CD4-positive, alpha-beta T cell treated with Interleukin-1 beta for 1 hour (primary cell): ENCODE measurements at places on chromosomes 12 and 14.

- DNase-seq, result no peak
Observed at GRCh38 chr12:132205271-132206045, 61.2 kb downstream of the NOC4L start.

DNA sequence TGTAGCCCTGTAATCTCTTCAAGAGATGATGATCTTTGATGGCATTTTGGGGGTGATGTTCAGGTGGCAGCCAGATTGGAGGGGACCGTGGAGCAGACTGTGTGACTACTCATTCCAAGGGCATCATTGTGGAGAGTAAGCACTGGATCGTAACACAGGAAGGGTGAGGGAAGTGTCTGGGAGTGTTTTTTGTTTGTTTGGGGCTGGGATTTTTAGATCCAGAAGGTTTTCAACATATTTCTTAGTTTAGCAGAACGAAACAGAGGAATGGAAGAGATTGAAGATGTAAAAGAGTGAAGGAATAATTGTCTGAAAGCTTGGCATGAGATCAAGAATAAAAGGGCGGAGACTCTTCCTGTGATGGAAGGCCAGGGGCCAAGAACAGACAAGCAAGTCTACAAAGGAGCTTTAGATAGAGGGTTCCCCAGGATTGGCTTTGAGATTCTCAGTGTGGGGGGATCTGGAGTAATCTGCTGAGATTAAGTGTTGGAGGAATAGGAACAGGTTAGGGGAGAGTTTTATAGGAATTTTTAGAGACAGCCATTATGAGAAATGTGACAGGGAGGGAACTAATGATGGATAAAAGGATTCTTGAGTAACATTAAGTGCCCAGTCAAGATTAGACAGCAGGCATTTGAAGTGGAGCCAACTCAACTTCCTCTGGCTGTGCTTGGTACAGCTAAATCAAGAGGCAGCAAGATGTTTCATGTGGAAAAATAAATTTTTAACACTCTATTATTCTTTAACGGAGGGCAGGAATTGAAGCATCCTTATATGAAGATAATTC lies 79.7 kb upstream of the REP15 start:
- no peak for DNase-seq

GRCh38 chr14:74703043-74703442 lies 9.8 kb downstream of the AREL1 start:
- DNase-seq, result no peak

DNA sequence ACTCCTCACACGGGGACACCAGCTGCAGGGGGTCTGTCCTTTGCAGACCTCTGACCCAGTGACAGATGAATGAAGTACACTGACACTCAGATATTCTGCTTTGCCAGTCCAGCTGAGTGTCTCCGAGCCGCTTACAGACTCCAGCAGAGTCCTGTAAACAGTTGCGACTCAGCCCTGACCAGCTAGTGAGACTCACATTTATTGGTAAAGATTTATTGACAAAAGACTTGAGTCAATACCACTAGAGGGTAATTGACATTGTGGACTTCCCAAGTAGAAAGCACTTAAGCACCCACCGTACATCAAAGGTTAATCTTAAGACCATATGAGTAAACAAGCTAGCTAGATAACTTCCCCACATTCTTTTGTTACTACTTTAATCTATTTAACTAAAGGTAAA lies 9.8 kb upstream of the FKBP4 start:
- DNase-seq, result no peak

- no peak for DNase-seq
Observed at GRCh38 chr14:39681782-39682399, 249.7 kb upstream of the FBXO33 start.
